Endothelial cell of umbilical vein (primary cell): ENCODE measurements at places on chromosomes 1 and 21. TPM values are rescaled to one million over a fixed set of nuclear protein-coding genes. Genes with fewer than 3 reads are reported as not detected.

- no peak for DNase-seq
Measured at GRCh38 chr1:56170784-56171320, 408.5 kb downstream of the PLPP3 start.

The NTNG1 gene
- polyA plus RNA-seq, result not detected in 2 replicates

The SZT2 gene
- 11.4 TPM in 2 replicates for polyA plus RNA-seq

- no peak for DNase-seq
Measured at GRCh38 chr1:217027403-217028080, 304.3 kb upstream of the ESRRG start.

GRCh38 chr1:243487649-243488227 is 231.9 kb downstream of the SDCCAG8 start:
- no peak for DNase-seq

- no peak for DNase-seq
Measured at GRCh38 chr1:183237046-183237445, 51.0 kb downstream of the LAMC2 start.

The CACNA1S gene
- not detected in 2 replicates for polyA plus RNA-seq

The USP33 gene
- 15.7 and 22.5 TPM in 2 replicates for polyA plus RNA-seq

- DNase-seq, result no peak
Measured at GRCh38 chr21:26800970-26801431, 44.2 kb downstream of the ADAMTS1 start.

- no peak for DNase-seq
Measured at GRCh38 chr1:185610954-185611353, 123.2 kb upstream of the HMCN1 start.

- DNase-seq, result no peak
Measured at GRCh38 chr1:85806236-85806965, 98.2 kb upstream of the ZNHIT6 start.

DNA sequence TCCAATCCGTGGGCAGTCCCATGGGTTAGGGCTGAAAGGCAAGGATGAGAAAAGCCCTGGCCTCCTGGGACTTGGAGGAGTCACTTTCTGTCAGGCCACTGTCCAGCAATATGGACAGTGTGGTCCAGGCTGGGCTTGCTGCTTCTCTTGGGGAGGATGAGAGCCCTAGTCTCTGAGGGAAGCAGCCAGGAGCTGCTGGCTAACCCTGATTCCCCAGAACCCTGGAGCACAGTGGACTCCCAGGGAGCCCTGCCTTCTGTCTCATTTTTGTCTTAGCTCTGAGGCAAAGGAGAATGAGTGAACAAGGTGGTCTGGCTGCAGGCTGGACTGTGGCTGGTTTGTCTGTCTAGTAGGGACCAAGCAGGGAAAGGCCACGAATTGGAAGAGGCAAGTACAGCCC is 23.8 kb upstream of the EDN2 start:
- no peak for DNase-seq

The HMGCS2 gene
- polyA plus RNA-seq, result not detected in 2 replicates

The OR2L3 gene
- not detected in 2 replicates for polyA plus RNA-seq

- no peak for DNase-seq
Measured at GRCh38 chr1:17060306-17060749, 6.5 kb upstream of the SDHB start.

GRCh38 chr1:223479718-223480425 is 86.7 kb downstream of the CCDC185 start:
- no peak for DNase-seq

- DNase-seq, result no peak
Measured at GRCh38 chr1:17365293-17365692, 6.7 kb upstream of the PADI6 start.

DNA sequence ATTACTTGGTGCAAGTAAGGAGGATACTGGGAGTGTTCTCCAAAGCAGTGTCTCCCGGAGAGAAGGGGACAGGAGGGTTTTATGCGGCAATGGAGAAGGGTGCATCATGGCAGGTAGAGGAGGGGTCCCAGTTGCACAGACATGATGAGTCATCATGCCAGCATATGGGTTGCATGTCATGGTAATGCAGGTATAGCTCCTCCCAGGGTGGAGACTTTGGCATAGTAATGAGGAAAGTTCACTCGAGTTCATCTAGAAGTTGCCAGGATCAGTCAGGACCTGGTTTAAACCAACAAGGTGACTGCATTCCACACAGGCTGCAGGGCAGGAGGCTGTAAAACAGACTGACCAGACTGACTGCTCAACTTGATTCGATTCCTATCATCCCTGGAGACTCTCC is 355.7 kb upstream of the DUSP10 start:
- DNase-seq, result no peak

The OPTC gene
- polyA plus RNA-seq, result not detected in 2 replicates

DNA sequence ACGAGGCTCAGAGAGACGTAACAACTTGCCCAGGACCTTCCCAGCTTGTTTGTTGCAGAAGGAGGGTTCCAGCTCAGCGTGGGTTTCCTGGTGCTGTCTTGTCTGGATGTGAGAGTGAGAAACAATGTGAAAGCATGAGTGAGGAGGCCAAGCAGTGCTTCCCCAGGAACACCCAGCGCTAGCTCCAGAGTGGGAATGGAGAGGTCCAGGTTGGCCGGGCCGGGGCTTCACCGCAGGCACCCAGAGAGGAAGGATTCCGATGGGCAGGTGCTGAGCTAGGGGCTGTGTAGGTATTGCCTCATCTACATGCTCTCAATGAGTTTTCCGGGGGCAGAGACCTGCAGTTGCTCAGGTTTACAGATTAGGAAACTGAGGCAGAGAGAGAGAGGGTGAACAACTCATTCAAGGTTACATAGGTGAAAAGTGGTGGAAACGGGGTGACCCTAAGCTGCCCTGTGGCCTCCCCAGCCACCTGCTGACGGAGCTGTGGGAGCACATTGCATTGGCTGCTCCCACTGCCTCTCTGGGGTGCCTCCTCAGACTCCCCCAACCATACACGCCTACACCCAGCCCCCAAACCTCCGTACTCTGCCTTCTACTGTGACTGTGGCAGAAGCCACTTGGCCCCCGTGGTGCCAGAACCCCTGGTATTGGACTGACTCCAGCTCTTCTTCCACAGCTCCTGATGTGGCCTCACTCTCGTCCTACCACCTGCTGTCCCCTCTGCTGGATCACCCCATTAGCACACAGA is 51.2 kb downstream of the B3GALT5 start:
- DNase-seq, result no peak

GRCh38 chr1:31111290-31111951 is 45.9 kb upstream of the PUM1 start:
- no peak for DNase-seq

The IL23R gene
- not detected in 2 replicates for polyA plus RNA-seq

The DRAXIN gene
- 0.44 and 0.49 TPM in 2 replicates for polyA plus RNA-seq

The KCNH1 gene
- polyA plus RNA-seq, result not detected in 2 replicates

GRCh38 chr1:171912509-171913175 is 71.3 kb downstream of the DNM3 start:
- no peak for DNase-seq

GRCh38 chr1:217493290-217493689 is 137.6 kb downstream of the GPATCH2 start:
- no peak for DNase-seq

The WNT3A gene
- polyA plus RNA-seq, result not detected in 2 replicates

- DNase-seq, result peak; percentile 41
Measured at GRCh38 chr1:23651069-23651808, 40.4 kb upstream of the RPL11 start.

The BMP8A gene
- polyA plus RNA-seq, result 0.16 and 0.25 TPM in 2 replicates

DNA sequence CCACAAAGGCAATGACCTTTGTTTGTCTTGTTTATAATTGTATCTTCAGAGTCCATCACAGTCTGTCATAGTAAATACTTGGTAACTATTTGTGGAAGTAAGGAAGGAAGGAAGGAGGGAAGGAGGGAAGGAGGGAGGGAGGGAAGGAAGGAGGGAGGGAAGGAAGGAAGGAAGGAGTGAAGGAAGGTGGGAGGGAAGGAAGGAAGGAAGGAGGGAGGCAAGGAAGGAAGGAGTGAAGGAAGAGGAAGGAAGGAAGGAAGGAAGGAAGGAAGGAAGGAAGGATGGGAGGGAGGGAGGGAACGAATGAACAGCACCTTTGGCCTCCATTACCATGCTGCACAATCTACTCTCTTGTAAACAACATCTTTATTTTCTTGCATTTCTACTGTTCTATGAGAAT is 559.5 kb upstream of the PKN2 start:
- DNase-seq, result no peak

DNA sequence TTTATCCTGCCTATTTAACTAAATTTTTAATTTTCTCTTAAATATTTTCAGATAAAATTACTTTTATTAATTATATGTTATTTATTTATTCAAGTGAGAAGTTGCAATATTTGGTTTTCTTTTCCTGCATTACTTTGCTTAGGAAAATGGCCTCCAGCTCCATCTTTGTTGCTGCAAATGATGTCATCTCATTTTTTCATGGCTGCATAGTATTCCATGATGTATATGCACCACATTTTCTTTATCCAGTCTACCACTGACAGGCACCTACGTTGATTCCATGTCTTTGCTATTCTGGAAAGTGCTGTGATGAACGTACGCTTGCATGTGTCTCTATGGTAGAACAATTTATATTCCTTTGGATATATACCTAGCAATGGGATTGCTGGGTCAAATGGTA is 186.9 kb upstream of the LYPLAL1 start:
- DNase-seq, result no peak

DNA sequence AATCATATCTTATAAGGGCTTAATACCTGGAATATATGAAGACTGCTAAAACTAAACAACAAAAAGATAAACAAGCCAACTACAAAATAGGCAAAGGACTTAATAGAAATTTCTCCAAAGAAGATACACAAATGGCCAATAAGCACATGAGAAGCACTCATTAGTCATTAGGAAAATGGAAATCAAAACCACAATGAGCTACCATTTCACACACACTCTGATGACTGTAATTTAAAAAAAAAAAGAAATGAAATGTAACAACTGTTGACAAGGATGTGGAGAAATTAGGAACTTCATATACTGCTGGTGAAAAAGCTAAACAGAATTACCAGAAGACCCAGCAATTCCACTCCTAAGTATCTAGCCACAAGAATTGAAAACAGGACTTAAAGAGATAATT is 374.2 kb upstream of the ZP4 start:
- DNase-seq, result no peak
